Naive thymus-derived CD4-positive, alpha-beta T cell (primary cell): ENCODE measurements at places on chromosomes 7 and 10. TPM values are rescaled to one million over a fixed set of nuclear protein-coding genes. Genes with fewer than 3 reads are reported as not detected.

DNA sequence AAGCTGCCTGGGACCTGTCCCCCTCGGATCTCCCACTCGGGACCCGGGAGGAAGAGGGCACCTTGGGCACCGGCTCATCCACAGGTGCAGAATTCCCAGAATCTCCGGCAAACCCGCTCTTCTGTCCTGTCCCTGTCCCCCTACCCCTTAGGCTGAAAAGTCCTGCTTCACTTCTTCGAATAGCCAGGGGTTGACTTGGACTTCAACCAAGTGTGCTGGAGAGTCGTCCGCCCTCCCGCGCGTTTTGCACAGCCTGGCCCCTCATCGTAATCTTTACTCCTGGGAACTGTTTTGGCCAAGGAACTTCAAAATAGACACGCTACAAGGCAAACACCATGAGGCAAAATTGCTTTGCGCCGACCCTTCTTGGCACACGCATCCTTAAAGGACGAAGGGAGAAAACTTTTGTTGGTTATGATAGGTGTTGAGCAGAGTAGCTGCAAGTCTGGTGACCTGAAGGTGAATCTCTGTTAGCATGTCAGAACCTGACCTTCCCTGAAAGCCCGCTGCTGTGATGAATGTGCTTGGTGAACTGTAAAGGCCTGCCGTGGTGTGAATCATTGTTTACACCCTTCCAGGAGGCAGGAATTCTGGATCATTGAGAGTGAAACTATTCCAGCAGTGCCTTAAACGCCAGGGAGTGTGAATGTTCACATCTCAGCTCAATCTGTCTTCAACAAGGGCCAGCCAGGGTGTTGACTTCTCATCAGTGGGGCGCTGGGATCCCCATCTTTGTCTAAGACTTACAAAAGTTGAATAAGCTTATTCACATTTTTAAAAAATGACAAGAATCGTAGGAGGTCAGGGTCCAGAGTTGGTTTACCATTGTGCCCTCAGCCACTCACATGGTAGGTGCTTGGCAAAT, 589 bp upstream of the RAPGEF5 start:
- no peak for DNase-seq

DNA sequence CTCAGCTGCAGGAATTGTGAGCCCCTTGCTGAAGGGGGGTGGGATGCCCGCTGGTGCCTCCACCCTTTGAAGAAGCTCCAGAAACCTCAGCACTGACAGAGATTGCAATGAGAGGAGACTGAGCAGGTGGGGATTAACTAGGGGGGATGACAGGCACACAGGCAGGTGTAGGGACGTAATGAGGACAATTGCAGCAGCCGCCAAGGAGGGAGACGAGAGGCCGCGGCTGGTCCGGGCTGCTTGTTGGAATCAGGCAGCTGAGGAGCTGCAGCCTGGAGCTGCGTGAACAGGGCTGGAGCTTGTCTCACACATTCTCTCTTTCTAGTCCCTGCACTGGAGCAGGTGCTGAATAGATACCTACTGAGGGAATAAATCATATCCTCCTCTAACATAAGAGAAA, 122.0 kb upstream of the TCERG1L start:
- DNase-seq, result no peak

GRCh38 chr10:78985973-78986818, 82.6 kb upstream of the ZMIZ1 start:
- no peak for DNase-seq

GRCh38 chr7:80821771-80822319, 97.0 kb downstream of the SEMA3C start:
- DNase-seq, result no peak

GRCh38 chr7:38242814-38243213, 30.6 kb downstream of the TARP start:
- DNase-seq, result no peak

GRCh38 chr10:96280859-96281258, 9.5 kb upstream of the BLNK start:
- DNase-seq, result no peak

- DNase-seq, result no peak
These were observed 465.6 kb upstream of the IGFBP3 start for GRCh38 chr7:46386428-46387399.

DNA sequence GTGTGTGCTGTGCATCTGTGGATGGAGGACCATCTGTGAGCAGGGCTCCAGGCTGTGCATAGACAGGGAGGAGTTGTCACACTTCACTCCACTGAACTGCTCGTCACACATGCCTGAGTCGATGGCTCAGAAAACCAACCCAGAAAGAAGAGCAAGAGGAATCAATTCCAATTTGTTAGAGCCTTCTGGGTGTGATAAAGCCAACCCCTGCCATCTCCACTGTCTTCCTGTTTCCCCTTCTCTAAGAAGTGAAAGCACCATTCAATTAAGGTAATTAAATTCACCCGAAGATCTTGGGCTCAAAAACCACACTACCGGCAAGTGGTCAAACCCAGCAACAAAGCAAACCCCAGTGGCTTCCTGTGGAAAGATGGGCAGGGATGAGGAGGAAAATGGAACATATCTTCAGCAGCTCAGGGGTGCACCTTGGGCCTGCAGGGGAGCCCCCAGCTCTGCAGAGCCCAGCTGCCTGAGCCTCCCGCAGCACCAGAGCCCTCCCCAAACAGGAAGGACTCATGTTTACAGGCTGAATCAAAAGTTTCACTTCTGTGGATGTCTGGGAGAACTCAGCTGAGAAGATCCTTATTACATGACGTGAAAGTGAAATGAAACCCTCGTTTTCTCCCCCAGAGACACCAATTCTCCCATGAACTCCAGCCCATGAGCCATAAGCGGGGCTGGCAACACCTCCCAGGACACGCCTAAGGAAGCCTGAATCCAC, 10.9 kb downstream of the C10orf71 start:
- no peak for DNase-seq

- DNase-seq, result no peak
These were observed 6.1 kb upstream of the LAMB4 start for GRCh38 chr7:108136191-108136688.

DNA sequence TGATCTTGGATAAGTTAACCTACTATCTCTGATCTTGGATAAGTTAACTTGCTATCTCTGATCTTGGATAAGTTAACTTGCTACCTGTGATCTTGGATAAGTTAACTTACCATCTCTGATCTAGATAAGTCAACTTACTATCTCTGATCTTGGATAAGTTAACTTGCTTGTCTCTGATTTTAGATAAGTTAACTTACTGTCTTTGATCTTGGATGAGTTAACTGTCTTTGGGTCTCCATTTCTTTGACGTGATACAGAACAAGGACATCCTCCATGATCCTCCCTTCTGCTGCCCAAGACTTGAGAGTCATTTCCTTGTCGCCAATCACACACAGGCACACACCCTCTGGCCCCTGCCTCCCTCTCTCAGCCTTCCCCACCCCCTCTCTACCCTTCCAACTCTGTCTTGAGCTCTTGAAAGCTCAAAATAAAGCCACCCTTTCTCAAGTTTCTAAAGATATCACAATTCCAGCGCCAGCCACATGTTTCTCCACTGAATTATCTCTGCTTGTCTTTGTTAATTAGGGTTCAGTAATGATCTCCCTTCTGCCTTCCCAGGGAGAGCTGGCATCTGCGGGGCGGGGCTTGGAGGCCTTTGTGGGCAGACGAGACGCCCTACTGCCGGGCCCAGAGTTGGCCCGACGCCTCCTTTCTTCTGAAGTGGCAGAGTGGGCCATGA, 85.1 kb upstream of the GTF2I start:
- no peak for DNase-seq

- no peak for DNase-seq
These were observed 226.9 kb downstream of the GLRX3 start for GRCh38 chr10:130363051-130363450.

DNA sequence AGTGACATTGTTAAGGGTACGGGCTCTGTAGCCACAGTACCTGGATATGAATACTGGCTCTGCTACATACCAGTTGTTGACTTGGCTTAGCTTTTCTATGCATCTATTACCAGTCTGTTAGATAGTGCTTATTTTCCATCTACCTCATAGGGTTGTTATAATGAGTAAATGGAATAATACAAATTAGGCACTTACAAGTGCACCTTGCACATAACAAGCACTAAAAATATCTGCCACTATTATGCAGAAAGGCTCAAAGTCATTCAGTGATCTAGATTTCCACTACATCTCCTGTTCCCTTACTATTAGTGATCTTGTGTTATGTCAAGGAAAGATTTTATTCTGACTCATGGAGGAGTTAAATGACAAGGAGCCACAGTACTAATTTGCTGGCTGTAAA, 27.9 kb upstream of the ZEB1 start:
- DNase-seq, result no peak

GRCh38 chr10:5574642-5575131, 49.9 kb downstream of the CALML3 start:
- DNase-seq, result no peak

GRCh38 chr10:16952610-16953009, 135.4 kb upstream of the RSU1 start:
- no peak for DNase-seq

GRCh38 chr10:93245779-93246178, 172.1 kb downstream of the CYP26A1 start:
- DNase-seq, result no peak

DNA sequence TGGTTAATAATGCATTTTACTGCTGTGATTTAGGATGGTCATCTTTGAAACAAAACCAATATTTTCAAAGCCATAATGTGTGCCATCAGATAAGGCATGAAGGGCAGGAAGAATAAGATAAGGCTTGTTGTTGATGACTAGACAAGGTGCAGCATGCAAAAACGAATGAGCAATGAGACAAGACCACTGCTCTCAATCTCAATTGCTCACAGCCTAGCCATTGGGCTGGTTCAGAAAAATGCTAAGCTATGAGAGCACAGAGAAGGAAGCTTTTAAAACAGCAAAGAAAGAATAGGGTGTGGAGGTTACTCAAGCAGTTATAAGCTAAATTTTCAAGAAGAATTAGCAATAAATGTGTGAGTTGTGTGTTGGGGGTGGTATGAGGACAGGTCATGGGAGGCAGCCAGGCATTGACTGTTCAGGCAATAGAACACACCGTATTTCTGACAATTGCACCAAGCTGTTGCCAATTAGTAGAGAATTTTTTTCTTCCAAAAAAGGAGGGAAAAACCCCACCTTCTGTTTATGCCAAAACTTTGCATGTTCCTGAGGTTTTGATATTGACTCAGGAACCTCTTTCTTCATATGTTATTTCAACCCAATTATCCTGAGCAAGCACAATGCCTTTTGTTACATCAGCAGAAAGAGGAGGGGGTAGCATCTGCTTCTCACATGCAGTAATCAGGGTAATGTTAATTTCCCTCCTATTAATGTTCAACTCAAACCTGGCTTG, 276.5 kb downstream of the HDAC9 start:
- no peak for DNase-seq

GRCh38 chr10:132650611-132651250, 113.1 kb downstream of the INPP5A start:
- no peak for DNase-seq

DNA sequence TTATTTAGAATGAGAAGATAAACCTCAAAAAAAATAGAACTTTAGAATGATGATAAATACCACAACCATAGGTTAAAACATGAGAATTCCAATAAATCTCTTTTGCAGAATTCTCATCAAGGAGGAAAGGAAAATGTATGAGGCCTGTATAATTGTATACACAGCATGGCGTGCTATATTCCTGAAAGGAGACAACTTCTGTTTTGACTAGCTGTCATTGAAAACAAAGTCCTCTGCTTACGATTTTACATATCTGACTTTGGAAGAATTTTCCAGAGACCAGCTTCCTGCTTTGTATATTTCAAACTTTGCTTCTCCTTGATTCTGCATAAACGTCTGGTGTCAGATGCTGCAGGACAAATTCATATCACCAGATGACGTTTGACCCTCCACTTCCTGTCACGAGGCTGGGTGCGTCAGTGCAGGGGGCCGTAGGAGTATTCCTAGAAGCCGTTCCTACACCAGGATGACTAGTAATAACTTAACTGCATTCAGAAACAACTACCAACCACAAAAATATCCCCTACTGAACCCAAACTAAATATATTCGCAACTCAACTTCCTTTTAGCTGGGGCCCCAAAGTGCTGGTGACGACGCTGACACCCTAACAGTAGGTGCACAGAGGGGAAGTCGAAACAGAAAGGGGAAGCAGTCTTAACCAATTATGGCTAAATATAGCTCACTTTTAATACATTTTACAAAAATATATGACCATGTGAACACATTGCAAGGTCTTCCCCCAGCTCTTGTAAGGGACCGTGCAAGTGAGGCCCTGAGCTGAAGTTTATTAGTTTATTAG, 178.6 kb upstream of the INHBA start:
- DNase-seq, result peak; percentile 27

GRCh38 chr10:11143242-11143641, 125.6 kb downstream of the CELF2 start:
- no peak for DNase-seq

- no peak for DNase-seq
These were observed 51.1 kb upstream of the MEOX2 start for GRCh38 chr7:15737601-15738000.

DNA sequence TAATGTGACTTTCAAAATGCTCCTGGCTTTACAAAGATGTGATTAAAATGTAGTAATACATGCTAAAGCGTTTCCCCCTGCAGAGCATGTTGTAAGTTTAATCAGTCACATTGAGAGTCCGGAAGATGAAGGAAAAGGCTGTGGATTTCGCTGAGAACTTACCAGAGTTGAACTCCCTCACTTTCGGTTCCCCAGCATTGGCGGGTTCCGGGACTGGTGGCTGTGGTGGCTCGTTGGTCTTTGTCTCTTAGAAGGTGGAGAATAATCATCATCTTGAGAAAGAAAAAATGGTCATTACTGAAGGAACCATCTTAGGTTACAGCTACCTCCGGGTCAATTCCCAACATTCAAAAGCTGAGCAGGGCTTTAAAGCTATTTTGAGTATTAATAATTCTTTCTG, 9.6 kb upstream of the NUPR2 start:
- no peak for DNase-seq

GRCh38 chr10:66228887-66229286, 696.9 kb upstream of the LRRTM3 start:
- DNase-seq, result no peak

The LYZL1 gene
- total RNA-seq, result not detected

The FKBP9 gene
- total RNA-seq, result 0.84 TPM

The PNLIPRP1 gene
- total RNA-seq, result not detected

The CCDC7 gene
- total RNA-seq, result 62.9 TPM

The SLC16A9 gene
- not detected for total RNA-seq

The MMRN2 gene
- not detected in 2 replicates for total RNA-seq

The OR2A1 gene
- not detected for total RNA-seq

The LSM8 gene
- total RNA-seq, result 65.8 TPM

The ADAM22 gene
- 2.5 TPM for total RNA-seq
